ENCODE measurements at places on chromosomes 7 and 10. TPM values are rescaled to one million over a fixed set of nuclear protein-coding genes. Genes with fewer than 3 reads are reported as not detected.

CCDC201 gene
- not detected for total RNA-seq

DNA sequence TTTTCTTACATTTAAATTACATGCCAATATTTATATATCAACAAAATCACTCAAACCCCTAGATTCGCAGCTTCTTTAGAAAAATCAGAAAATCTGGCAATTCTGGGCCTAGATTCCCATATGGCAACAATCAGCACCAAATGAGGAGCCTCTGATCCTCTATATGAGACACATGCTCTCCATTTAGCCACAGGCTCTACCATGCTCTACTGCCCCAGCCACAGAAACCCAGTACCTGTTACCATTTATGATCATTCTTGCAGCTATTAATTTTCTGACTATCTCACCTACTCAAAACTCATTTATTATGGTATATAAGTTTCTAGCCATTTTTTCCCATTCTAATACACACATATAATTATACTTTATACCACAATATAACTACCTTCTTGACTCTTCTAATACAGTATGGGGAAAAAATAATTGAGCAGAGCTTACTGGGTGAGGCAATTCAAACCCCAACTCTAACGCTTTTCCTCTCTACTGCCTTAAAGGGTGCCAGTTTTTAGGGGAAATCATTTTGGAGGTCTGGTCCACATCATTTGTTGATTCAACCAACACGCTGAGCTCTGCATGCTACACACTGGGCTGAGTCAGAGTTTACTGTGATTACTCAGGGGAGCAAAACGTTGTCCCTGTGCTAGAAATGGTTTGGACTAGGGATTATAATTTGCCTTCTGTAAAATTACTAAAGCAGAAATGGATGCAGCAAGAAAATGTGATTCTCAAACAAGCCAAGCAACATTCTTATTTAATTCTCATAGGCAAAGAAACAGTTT lies 11.6 kb downstream of the PDLIM1 start:
- peak; percentile 75 for DNase-seq

DNA sequence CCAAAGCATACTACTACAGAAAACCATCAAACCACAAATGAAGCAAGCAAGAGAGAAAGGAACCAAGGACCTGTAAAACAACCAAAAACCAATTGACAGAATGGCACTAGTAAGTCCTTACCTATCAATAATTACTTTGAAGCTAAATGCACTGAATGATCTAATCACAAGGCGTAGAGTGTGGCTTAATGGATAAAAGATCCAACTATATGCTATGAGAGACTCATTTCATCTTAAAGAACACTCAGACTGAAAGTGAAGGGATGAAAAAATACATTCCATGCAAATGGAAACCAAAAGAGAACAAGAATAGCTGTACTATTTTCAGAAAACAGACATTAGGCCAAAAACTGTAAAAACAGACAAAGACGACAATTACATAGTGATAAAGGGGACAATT lies 70.7 kb downstream of the CRPPA start:
- DNase-seq, result no peak

GRCh38 chr10:43355749-43356371 lies 15.6 kb upstream of the FXYD4 start:
- peak; percentile 57 for DNase-seq

- DNase-seq, result no peak
Observed at GRCh38 chr10:7354330-7355047, 56.3 kb downstream of the SFMBT2 start.

DNA sequence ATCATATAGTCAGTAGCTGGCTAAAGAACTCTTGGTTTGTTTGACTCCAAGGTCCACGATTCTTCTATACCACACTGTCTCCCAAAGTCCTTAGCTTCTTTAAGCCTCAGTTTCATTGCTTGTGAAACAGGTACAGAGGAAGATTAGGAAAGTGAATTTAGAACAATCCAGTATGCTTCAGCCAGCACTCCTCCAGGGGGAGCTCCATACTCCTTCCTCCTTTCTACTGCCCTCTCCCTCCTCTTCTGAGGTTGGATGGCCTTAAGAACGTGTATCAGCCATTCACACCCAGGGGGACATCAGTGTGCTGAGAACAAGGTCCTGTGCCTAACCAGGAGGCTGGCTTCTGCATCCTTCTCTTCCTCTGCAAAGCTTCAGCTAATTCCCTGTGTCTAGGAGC lies 54.8 kb upstream of the CALD1 start:
- DNase-seq, result peak; percentile 55

- DNase-seq, result no peak
Observed at GRCh38 chr10:173741-174140, 38.5 kb downstream of the ZMYND11 start.

- DNase-seq, result no peak
Observed at GRCh38 chr7:80651471-80651870, 13.0 kb downstream of the CD36 start.

SLC29A3 gene
- 3.4 TPM for total RNA-seq

DNA sequence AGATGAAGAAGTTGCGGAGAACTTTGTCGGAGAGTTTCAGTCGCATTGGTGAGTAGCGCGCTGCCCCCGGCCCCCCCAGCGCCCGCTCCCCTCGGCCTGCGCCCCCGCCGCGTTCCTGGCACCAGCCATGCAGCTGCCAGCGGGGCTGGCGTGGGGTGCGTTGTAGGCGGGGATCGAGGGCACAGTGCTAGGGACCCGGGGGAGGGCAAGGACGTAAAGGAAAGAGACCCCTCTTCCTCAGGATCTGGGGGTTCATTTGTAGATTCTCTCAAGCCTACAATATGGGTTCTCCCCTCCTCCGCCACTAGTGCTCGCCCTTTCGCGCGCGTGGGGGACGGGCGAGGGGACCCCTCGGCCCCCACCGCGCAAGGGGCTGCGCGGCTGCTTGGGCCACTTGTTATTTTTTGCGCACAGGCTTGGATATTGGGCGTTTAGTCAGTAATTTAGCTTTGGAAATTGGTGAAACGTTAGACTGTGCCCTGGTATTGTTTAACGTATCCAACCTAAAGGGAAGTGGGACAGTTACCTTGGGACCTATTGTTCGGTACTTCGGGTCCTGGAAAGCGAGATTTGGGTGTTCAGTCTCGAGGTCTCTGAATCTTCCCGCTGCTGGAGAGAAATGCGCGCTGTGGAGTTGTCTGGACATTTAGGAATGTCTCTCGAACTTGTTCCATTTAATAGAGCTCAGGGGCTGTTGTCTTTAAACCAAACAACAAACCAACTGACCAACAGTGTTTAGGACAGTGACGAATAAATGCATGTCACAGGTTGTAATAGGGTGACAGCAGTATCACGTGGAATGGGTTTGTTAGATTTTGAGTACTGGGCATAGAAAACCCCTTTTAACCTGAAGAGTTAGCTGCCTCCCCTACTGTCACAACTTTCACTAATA lies 796 bp downstream of the CDK14 start:
- DNase-seq, result peak; percentile 48

DNA sequence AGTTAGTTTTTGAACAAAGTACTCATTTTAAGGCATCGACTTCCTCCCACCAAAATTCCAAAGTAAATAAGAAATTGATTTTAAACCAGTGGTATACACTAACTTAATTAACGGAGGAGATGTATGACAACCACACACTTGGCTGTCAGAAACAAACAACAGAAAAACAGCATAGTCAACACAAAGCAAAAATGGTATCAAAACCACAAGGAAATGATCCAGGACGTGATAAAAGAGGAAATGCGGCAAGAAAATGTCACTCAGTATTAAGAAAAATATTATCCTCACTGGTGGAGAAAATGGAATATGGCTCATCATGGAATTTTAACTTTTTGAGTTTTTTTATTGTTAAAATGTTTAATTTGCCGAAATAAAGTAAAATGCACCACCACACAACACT lies 17.5 kb downstream of the KIAA1549 start:
- DNase-seq, result no peak

RARRES2 gene
- not detected for total RNA-seq

ELAPOR2 gene
- not detected for total RNA-seq

KCNH2 gene
- total RNA-seq, result not detected

GRCh38 chr7:2120251-2120660 lies 112.5 kb downstream of the MAD1L1 start:
- DNase-seq, result no peak

DNA sequence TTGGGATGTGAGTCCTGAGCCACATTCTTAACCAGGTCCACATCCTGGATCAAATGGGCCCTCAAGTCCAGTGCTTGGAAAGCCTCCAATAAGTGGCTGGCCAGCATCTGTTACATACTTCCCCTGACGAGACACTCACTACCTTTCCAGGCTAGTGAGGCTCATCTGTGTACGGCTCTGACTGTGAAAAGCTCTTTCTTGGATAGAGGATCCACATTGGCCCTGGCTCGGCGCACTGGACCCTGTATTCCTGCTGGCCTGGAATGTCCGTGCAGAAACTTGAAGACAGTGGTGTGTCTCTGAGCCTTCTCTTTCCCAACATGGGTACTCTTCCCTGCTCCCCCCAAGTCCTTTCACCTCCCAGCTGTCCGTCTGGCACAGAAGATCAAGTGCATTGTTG lies 35.5 kb downstream of the MYL10 start:
- DNase-seq, result no peak

DNA sequence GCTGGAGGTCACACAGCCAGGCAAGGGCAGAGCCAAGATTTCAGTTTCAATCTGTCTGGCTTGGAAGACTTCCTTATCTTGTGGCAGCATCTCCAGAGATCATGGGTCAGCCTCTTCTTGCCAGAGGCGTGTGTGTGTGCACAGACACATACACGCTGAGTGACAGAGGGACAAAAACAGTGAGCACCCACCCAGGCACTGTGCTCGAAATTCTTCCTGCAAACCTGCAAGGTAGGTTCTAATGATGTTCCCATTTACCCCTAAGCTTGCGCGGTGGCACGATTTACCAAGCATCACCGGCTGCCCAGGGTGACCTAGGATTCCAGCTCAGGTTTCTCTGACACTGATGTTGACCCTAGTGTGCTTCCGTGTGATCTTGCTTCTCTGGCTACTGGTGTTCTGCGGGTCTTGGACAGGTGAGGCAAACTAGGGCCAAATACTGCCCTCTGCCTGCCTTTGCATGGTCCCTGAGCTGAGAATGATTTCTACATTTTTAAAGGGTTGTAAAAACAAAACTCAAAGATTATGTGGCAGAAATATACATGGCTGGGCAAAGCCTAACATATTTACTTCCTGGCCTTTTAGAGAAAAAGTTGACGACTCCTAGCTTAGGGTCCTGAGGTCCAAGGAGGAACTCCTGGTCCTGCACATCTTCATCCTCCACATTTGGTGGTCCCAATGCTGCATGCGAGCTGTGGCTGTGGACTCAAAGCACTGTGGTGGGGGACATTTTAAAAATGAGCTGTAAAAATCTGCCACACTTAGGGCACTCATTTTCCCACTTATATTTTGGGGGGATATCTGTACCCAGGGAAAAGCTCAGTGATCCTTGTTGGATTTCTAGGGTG lies 268.5 kb downstream of the RPS24 start:
- DNase-seq, result no peak

GRCh38 chr7:157517782-157518513 lies 181.1 kb downstream of the DNAJB6 start:
- no peak for DNase-seq

DNA sequence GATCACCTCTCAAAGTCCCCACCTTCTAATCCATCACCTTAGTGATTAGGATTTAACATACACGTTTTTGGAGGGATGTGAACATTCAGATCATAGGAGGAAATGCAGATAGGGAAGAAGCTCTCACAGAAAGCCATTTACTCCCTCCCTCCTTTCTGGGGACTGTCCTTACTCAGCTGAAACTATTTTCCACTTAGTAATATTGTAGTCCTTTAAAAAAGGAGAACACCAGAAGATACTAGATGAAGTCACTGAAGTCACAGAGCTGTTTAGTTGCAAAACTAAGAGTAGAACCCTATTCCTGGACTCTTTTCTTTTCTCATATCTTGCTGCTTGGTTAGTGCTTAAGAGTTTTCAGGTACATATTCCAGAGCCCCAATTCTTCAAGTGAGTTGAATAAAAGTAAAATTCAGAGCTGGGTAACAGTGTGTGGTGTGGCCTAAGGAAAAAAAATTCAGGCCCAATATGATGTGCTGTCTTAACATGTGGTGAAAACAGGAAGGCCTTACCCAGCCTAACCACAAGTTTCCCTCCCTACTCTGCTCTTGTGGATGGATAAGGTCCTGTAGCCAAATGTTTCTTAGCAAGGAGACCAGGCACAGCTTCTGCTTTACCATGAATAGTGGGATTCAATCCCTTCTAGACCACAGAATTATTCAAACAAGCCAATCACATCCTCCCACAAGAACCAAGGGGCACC lies 135.7 kb downstream of the INHBA start:
- no peak for DNase-seq

DNA sequence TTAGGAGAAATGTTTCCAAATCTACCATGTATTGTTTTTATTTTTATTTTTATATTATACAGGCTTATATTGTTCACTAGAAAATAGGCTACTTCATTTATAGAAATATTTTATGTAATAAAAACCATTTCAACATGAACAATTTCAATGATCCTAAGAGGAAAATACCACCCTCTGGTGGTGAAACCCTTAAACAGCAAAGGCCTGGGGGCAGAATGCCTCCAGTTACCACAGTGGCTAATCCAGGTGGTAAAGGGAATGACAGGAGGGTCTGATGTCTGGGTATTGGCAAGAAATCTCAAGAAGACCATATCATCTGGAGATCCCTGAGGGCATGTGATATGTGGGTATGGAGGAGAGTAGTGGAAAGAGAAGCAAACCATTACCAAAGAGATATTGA lies 19.3 kb downstream of the MACC1 start:
- DNase-seq, result no peak

FAM241B gene
- 0.43 TPM for total RNA-seq

GRCh38 chr10:60170250-60170649 lies 219.4 kb downstream of the ANK3 start:
- no peak for DNase-seq

DNA sequence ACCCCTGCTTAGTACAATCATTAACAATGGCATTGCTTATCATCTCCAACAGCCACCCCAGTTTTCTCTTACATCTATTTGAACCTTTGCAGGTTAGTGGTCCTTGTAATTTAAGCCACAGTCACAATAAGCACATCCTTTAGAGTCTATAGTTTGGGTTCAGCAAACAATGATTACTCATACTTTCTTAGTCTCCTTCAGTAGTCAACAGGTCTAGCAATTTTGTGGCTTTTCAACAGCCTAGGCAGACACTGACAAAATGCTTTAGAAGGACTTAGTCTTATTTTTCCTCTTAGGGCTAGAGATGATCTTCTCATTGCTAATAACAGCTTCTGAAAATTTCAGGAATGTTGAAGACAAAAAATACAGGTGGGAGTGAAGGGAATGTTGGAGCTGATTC lies 32.3 kb upstream of the FAM204A start:
- DNase-seq, result peak; percentile 39

DNA sequence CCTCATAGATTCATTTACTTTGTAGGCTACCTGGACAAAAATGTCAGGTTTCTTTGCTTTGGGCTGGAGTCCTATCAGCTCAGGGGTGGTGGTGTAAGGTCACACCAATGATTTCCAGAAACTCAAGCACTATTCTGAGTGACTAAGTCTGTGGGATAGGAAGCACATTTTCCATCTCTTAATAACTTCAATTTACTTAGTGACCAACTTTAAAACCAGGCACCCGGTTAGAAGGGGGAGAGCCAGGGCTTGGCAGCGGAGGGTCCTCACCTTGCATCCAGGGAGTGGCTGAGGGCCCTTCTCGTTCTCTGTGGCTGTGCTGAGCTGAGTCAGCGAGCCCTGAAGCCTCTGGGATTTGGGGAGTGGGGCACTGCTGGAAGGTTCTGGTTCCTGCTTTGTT lies 6.7 kb downstream of the CHST3 start:
- no peak for DNase-seq

All from HFFc6 (cell line).